Stimulated activated CD4-positive, alpha-beta T cell treated with anti-CD3 and anti-CD28 coated beads, Interleukin-4, amount 100 ng/mL, for 1 hour (primary cell): ENCODE measurements at places on chromosomes 5 and 9.

GRCh38 chr9:135939351-135940265 is 21.6 kb downstream of the UBAC1 start:
- peak; percentile 32 for DNase-seq

GRCh38 chr5:179195561-179196404 is 135.6 kb downstream of the ZNF354C start:
- DNase-seq: no peak

- no peak for DNase-seq
Observed at GRCh38 chr5:163453705-163454104, 6.2 kb downstream of the NUDCD2 start.

GRCh38 chr9:123322273-123323195 is 33.5 kb upstream of the CRB2 start:
- DNase-seq: peak; percentile 42

GRCh38 chr9:75429531-75430475 is 341.5 kb downstream of the OSTF1 start:
- no peak for DNase-seq
